Thoracic aorta (tissue), 2 donors: ENCODE measurements at places on chromosomes 12 and 14. TPM values are rescaled to one million over a fixed set of nuclear protein-coding genes. Genes with fewer than 3 reads are reported as not detected.

Gene ARHGEF40
- 51.0 TPM for total RNA-seq

DNA sequence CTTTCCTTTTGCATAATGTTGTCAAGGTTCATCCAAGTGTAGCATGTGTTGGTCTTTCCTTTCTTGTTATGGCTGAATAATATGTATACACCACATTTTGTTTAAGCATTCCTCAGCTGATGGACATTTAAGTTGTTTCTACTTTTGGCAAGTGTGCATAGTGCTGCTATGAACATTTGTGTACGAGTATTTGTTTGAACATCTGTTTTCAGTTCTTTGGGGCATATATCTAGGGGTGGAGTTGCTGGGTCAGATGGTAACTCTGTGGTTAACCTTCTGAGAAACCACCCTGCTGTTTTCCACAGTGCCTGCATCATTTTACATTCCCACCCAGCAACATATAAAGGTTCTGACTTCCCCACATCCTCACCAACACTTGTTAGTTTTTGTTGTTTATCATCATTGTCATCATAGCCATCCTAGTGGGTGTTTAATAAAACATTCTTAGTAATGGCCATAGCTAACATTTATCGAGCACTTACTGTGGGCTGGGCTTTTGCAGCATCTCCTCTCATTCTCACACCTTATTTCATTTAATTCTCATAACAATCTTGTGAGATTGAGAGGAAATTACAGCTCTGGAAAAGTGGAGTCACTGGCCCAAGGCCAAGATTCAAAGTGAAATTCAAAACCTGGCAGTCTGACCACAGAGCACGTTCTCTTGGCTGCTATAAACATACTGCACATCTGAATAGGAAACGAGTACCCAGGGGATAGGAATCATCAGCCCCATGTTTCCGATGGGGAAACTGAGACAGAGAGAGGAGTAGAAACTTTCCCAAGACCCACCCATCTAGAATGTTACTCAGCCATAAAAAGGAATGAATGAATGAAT lies 193.6 kb downstream of the KSR2 start:
- H3K4me3 ChIP-seq, result no peak overlapping the region
- no peaks in the 10 kb centered on the region for H3K27me3 ChIP-seq
- no peak for DNase-seq
- H3K4me1 ChIP-seq, result no peaks in the 10 kb centered on the region
- no peaks in the 10 kb centered on the region for H3K36me3 ChIP-seq

- H3K4me1 ChIP-seq, result no peaks in the 10 kb centered on the region
- H3K4me3 ChIP-seq, result no peak overlapping the region
- no peaks in the 10 kb centered on the region for H3K27me3 ChIP-seq
- DNase-seq, result no peak
These were observed 245.8 kb downstream of the FBXL14 start for GRCh38 chr12:1348606-1349005.

- H3K27ac ChIP-seq, result no peak overlapping the region
- no peak for DNase-seq
- H3K4me3 ChIP-seq, result no peak overlapping the region
- no peaks in the 10 kb centered on the region for H3K4me1 ChIP-seq
- H3K36me3 ChIP-seq, result no peaks in the 10 kb centered on the region
- H3K27me3 ChIP-seq, result no peaks in the 10 kb centered on the region
These were observed 26.4 kb downstream of the TESPA1 start for GRCh38 chr12:54958048-54958658.

GRCh38 chr14:90405101-90405500 lies 8.3 kb downstream of the CALM1 start:
- H3K4me1 ChIP-seq, result peaks cover 19% of the 10 kb centered on the region
- no peaks in the 10 kb centered on the region for H3K27me3 ChIP-seq
- peaks cover 33% of the 10 kb centered on the region for H3K36me3 ChIP-seq
- no peak overlapping the region for H3K4me3 ChIP-seq
- no peak overlapping the region for H3K27ac ChIP-seq
- DNase-seq, result no peak

DNA sequence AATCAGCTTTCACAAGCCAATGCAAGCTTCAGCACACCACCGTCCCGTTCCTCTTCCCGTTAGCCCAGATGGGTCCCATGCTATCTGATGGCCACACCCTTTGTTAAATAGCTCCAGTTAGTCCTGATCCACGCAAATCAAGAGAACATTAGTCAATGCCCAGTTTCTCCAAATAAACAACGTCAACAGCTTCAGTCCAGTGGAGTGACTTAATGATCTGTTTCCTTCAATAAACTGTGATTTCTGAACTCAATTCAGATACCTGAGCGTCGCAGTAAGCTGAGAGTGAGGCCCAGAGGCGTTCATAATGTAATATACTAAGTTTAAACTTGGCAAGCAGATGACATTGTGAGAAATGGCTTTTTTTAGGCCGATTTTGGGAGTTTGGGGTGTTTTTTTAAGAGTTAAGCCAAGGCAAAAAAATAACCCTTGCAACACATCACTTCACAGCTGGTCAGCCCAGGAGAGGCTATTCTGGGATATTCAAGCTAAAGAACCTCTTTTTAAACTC lies 112.3 kb downstream of the ZFP36L1 start:
- no peaks in the 10 kb centered on the region for H3K36me3 ChIP-seq
- no peak for DNase-seq
- H3K27me3 ChIP-seq, result no peaks in the 10 kb centered on the region
- H3K4me1 ChIP-seq, result peaks cover 42% of the 10 kb centered on the region

- H3K4me1 ChIP-seq, result no peaks in the 10 kb centered on the region
- no peak overlapping the region for H3K27ac ChIP-seq
- DNase-seq, result no peak
- H3K36me3 ChIP-seq, result no peaks in the 10 kb centered on the region
- no peak overlapping the region for H3K4me3 ChIP-seq
These were observed 628.2 kb upstream of the FOXG1 start for GRCh38 chr14:28138341-28138740.

DNA sequence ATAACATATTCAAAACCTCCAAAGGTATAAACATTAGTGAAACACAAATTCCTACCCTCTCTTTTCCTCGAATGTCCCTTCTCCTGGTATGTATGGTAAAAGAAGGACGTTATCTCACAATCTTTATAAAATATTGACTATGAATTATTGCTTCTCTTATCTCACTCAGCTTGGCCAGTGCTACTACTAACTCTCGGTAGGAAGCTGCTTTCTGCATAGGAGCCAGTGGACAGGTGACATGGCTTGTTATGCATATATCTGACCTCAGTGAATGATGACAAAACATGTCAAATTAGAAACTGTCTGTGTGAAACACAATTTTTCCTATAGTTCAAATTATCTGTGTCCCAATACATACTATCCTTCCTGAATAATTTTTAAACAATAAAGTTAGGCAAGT lies 48.5 kb upstream of the FLRT2 start:
- no peak overlapping the region for H3K27ac ChIP-seq
- H3K36me3 ChIP-seq, result no peaks in the 10 kb centered on the region
- DNase-seq, result no peak

DNA sequence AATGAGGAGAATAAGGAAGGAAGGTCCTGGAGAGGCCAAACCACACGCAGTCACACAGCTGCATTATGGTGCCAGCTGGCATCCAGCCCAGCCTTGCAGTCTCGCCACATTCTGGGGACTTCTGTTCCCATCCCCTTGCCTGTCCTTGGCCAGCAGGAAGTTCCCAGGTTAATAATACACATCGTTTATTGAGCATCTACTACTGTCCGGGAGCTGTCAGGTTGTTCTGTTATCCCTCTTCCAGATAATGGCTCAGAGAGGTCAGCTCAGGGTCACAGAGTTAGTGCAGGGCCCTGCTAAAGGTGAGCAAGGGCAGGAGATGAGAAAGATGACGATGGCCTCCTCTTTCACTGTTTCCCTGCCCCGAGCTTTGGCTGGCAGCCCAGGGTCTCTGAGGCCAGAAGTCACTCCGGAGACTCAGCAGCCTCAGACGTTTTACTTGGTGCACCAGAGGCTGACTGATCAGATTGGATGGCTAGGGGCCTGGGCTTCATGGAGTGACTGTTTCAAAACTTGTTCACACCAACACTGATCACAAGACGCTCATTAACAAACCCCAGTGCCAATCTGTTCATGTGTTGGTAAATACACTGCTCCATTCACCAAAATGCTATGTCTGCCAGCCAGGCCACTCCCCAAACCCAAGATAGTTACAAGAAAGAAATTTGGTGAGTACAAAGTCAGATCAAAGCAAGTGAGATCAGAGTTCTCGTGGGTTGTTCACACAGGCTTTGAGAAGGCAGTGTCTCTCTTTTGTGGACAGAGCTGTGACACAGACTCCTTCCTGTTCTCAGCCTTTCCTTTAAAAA lies 79.2 kb downstream of the B4GALNT3 start:
- H3K27ac ChIP-seq, result no peak overlapping the region
- no peaks in the 10 kb centered on the region for H3K36me3 ChIP-seq
- H3K27me3 ChIP-seq, result no peaks in the 10 kb centered on the region
- peaks cover 27% of the 10 kb centered on the region for H3K4me1 ChIP-seq
- DNase-seq, result no peak
